ENCODE measurements at places on chromosomes 2 and 18.

- no peak for DNase-seq
Measured at GRCh38 chr2:48567671-48568070, 37.7 kb downstream of the STON1 start.

- no peak for DNase-seq
Measured at GRCh38 chr2:117973498-117974082, 40.3 kb downstream of the CCDC93 start.

GRCh38 chr2:7809640-7810039 lies 872.2 kb upstream of the ID2 start:
- no peak for DNase-seq

GRCh38 chr2:27322301-27322765 lies 564 bp downstream of the MPV17 start:
- no peak for DNase-seq

GRCh38 chr2:218991674-218992168 lies 1.5 kb downstream of the CRYBA2 start:
- DNase-seq = no peak
